ENCODE measurements at places on chromosomes 6 and 20.
A peak's percentile ranks its signal among the peaks of the same experiment; 100 is the strongest.

DNA sequence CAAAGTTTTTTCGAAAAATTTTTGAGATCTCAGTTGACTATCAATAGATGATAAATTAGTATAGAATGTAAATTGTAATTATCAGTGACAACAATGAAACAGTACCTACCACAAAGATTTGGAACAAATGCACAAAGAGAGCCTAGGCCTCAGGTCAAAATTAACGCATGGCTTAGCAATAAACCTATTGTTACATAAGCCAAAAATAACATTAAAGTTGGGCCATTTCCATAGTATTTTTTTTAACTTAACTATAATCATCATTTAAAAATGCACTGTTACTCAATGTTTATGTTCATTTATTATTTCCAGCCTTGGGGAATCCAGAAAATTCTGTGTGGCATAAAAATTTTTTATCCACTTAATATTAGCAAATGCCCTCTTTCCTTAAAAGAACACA, 117.0 kb downstream of the EPB41L2 start:
- DNase-seq: no peak

DNA sequence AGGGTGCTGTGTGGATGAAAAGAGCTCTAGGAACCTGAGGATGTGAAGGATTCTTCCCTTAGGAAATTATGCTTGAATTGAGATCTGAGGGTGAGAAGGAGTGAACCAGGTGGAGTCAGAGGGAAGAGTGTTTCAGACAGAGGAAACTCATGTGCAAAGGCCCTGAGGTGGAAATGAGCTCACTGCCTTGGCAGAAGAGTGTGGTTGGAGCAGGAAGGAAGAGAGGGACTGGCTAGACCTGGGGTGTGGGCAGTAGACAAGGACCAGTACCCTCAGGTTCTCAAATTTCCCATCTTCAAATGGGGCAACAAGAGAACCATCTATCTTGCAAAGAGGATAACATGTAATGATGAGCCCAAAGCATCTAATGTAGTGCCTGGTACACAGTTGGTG, 24.0 kb upstream of the GTSF1L start:
- DNase-seq: no peak

DNA sequence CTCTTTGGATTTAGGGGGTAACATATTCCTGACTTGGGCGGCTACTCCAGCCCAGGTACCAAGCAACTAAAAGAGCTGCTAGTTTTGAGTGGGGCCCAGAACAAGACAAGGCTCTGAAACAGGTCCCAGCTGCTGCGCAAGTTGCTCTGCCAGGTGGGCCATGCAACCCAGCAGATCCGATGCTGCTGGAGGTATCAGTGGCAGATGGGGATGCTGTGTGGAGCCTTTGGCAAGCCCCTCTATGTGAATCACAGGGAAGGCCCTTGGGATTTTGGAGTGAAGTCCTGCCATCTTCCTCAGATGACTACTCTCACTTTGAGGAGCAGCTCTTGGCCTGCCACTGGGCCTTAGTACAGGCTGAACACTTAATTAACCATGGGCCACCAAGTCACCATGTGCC, 43.7 kb upstream of the VSX1 start:
- no peak for DNase-seq

DNA sequence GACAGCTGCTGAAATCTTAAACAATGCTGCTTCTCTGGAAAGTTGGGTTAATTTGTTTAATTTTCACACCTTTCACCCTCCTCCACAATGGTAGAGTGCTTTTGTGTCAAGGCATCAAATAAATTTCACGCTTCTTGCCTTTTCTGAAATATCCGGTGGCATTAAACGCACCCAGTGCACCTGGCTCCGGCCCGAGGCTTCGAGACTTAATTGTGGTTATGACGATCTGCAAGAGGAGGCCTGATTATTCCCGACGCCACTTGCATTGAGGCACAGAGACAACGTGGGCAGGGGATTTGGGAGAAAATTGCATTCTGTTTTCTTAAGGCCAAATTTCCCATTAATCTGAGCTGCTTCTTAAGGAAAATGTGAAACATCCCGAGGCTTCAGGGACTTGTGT, 152.2 kb downstream of the CDH4 start:
- DNase-seq: no peak

GRCh38 chr20:11376420-11376819, 541.3 kb upstream of the BTBD3 start:
- DNase-seq: no peak

- DNase-seq: no peak
Measured at GRCh38 chr6:35178932-35179832, 34.6 kb upstream of the SCUBE3 start.

GRCh38 chr20:11901127-11901526, 16.6 kb upstream of the BTBD3 start:
- peak; percentile 43 for DNase-seq

GRCh38 chr6:32382757-32383420, 11.2 kb upstream of the TSBP1 start:
- no peak for DNase-seq

GRCh38 chr6:76779068-76779467, 684.2 kb downstream of the HTR1B start:
- DNase-seq: no peak

DNA sequence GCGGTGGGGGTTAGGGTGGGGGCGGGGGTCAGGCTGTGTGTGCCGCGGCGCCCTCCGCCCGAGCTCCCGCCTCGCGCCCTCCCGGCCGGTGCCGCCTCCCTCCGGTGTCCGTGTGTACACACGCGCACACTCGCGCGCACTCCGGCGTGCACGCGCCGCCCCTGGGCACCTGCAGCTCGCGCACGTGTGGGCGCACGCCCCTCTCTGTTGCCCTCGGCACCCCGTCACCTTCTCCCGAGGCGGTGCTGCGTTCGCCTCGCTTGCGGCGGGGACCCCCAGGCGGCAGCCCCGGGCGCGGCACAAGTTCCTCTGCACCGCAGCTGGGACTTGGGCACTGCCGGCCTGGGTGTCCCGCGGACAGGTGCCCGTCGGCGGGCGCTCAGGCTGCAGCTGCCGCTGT, 525 bp downstream of the MACROD2 start:
- no peak for DNase-seq

GRCh38 chr6:110035321-110035720, 57.2 kb downstream of the GPR6 start:
- no peak for DNase-seq

DNA sequence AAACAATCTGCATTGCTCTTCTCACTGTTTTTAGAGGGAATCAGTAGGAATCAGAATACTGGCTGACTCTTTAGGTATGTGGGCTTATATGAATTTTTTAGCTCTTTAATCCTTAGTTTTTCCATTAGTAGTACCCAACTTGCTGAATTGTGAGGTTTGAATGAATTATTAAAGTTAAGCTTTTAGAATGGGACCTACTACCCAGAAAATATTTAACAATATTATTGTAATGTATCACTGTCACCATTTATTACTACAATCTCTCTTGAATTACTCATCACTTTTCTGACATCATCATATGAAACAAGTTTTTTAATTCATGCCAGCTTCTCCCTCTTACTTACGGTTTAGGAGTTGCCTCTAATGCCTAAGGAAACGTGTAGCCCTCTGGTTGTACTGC, 212.7 kb downstream of the BCKDHB start:
- DNase-seq: no peak

GRCh38 chr6:74879234-74879633, 326.6 kb downstream of the COL12A1 start:
- peak; percentile 93 for DNase-seq

DNA sequence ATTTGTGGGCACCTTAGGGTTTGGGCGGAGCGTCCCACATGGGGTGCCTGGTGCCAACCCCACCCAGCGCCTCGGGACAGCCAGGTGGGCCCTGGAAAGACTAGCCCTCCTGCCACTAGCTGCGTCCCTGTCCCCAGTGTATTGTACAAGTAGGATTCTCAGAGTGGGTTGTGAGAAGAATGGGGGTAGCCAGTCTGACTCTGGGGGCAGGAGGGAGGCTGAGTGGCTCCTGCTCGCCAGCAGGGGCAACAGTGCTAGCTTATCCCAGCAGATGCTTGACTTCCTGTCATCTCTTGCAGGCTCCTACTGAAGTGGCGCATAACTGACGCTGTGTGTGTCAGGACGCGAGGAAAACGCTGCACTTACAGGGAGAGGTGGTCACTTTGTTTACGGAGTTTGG, 9.3 kb downstream of the PSMA7 start:
- no peak for DNase-seq

GRCh38 chr20:60857708-60858107, 394.4 kb upstream of the CDH4 start:
- DNase-seq: no peak

DNA sequence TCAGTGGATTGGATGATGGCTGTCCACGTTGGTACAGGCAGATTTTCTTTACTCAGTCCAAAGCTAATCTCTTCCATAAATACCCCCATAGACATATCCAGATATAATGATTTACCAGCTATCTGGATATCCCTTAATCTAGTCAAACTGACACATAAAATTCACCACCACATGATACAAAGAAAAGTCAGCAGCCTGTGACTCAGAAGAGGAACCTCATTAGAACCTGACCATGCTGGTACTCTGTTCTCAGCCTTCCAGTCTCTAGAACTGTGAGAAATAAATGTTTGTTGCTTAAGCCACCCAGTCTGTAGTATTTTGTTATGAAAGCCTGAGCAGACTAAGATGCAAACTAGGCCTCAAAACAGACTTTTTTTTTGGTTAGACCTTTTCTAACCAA, 431.3 kb upstream of the RNF217 start:
- no peak for DNase-seq

DNA sequence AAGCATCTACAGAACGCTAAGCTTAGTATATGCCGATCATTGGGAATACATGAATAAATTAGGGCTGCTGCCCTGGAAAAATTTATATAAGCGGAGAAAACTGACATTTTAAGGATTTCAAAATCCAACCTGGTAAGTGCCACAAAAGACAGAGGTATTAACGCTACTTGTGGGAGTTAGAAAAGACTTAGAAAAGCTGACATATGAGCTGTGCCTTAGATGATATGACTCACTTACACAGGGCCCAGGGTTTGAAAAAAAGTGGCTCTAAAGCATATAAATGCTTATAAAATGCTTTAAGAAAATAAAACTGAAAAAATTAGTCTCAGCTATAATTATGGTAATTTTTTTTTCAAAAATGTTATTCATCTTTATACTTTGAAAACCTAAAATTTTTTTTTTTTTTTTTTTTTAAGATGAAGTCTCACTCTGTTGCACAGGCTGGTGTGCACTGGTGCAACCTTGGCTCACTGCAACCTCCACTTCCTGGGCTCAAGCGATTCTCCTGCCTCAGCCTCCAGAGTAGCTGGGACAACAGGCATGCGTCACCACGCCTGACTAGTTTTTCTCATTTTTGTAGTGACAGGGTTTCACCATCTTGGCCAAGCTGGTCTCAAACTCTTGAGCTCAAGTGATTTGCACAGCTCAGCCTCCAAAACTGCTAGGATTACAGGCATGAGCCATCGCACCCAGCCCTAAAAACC, 25.7 kb downstream of the EPB41L2 start:
- no peak for DNase-seq

DNA sequence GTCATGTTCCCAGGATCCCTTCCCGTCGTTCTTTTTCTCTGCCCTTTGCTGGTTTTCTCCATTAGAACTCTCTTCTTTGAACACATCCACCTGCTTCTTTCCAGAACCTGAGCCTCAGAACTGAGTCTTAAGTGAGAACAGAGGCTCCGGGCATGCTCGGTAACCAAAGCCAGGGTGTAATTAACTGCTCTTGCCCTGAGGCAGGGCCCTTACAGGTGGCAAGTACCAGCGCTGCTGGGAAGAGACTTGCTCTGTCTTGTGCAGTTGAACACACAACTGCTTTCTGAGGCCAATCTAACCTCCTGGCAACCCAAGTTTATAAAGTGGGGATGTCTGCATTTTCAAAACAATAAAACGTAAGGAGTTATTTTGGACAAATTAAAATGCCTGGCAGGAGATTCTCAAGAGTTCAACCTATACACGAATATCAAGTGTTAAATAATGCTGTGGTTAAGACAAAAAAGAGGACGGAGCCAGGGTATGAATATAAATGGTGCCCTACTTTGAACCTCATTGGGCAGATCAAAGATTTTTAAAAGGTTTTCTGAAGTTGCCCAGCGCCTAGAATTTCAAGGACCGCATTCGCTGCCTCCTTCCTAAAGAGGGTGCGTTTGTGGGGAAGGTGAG, 12.4 kb upstream of the DEK start:
- DNase-seq: no peak

DNA sequence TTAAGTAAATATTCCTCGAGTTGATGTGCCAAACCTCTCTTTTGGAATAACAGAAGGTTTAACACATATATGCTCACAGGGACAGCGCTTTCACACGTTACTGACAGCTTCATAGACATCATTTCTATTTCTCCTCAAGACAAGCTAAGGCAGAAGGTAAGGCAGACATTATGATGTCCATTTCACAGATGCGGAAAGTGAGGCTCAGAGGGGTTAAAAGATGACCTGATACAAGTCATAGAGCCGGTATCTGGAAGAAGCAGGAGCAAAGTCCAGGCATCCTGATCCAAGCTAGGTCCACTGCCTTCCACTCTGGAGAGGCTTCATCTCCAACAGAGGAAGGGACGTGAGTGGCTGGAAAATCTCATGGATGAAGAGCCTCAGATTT, 86.7 kb downstream of the FOXC1 start:
- DNase-seq: no peak

- no peak for DNase-seq
Measured at GRCh38 chr20:3559637-3560036, 88.8 kb downstream of the ATRN start.

DNA sequence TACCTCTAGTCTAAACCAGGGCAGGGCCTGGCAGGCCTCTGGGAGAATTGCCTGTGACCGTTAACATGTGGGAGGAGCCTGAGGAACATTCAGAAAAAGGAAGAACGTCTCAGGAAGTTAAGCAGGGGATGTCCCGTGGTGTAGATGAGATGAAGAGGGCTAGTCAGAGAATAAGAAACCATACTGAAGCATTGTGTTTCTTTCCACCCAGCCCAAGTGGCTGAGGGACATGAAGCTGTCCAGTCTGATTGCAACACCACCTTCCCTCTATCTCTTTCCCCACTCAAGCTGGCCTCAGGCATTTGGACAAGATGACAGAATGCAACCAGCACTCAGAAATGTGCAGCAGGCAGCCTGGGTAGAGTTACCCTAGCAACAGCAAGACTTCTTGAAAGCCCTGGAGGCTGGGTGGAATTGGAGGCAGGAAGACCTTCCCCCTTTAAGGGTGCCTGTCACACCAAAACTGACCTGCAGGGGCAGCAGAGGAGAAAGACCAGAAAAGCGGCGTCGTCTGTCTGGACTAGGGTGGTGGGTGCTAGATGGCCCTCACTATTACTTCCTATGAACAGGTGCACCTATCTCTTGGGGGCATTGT, 186.1 kb downstream of the UNC5CL start:
- DNase-seq: peak; percentile 15
